ENCODE measurements at places on chromosomes 1 and 21.

DNA sequence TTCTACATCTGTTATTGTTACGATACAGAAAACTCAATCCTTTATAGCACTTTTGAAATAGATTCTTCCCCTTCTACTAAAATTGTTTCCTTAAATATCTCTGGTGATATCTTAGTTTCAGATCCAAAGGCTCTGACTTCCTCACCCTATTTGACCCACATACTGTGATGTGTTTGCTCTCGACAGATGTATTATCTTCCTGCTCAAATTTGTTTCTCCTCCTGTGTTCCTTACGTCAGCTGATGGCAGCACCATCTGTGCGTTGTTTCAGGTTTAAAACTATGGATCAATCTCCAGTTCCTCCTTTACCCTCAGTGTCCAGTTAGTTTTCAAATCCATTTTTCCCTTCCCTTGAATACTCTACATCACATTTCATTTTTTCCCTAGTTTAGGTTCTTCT lies 274.4 kb downstream of the RYR2 start:
- no peak for DNase-seq

DNA sequence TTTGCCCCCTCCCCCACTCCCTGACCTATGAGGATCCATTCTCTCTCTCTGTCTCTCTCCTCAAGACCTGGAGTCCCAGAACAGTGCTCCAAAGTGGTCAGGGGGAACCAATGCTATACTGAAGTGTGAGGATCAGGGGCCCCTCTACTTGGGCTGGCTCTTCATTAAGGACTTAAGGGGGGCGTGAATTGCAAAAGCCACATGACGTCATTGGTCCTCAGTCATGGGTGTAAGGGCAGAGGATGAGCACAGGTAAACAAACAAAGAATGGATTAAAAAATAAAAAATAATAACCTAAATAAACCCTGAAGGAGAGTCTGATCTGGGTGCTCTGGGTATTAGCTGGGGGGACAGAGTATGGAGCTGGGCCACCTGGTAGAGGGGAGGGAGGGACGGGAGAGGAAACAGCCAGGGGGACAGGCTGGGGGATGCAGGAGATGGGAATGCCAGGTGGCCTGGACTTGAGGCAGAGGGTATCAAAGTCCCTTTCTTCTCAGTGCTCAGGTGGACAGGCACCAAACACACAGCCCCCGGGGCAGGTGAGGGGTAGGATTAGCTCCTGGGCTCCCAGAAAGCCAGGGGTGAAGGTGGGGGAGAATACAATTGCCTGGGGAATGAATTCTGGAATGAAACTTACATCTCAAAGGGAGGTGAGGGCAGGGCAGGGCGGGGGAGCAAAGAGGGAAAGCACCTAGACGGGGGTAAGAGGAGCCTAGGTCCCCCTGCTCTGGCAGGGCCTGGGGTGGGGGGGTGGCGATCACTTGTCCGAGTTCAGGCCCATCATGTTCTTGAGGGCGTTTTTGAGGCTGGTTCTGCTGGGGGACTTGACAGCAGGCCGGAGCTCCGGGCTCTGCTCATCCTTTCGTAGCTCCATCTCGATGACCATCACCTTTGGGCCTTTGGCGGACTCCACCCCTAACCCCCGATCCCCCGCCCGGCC lies 4.6 kb downstream of the MPZ start:
- no peak for DNase-seq

DNA sequence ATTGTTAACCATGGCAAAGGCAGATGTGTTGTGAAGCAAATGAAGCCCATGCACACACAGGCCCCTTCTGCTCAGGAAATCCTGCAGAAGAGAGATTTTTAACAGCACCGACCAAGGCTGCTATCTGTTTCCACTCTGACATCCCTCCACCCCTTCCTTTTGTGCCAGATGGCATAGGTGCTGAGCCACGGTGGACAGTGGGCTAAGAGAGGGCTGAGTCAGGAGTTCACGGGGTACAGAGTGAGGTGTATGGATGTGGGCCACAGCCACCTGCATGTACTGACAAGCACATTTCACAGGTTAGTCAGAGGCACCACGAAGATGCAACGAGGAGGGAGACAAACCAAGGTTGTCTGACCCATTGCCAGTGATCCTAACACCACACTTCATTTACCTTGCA lies 9.5 kb downstream of the RSPH1 start:
- no peak for DNase-seq

DNA sequence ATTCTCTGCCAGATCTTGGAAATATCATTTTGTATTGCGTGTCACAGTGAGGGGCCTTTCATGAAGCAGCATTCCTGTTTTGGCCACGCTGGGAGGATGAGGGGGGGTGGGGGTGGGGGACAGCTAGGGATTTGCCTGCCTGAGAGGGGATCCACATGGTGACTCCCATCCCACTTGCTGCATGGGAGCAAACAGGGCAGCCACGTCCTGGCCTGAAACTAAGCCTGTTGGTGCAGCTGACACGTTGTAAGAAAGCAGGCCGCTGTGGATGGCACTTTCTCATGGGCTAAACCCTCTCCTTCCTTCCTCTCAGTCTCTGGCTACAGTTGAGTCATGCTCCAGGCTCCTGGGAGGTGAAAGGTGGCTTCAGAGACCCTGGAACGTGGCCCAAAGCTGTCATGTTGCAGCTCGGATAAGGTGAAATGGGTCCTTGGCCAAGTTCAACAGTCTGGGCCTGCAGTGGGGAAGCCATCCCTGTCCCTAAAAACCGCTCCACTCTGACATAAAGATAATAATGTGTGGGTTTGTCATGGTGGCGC lies 346.7 kb upstream of the VAMP3 start:
- no peak for DNase-seq

DNA sequence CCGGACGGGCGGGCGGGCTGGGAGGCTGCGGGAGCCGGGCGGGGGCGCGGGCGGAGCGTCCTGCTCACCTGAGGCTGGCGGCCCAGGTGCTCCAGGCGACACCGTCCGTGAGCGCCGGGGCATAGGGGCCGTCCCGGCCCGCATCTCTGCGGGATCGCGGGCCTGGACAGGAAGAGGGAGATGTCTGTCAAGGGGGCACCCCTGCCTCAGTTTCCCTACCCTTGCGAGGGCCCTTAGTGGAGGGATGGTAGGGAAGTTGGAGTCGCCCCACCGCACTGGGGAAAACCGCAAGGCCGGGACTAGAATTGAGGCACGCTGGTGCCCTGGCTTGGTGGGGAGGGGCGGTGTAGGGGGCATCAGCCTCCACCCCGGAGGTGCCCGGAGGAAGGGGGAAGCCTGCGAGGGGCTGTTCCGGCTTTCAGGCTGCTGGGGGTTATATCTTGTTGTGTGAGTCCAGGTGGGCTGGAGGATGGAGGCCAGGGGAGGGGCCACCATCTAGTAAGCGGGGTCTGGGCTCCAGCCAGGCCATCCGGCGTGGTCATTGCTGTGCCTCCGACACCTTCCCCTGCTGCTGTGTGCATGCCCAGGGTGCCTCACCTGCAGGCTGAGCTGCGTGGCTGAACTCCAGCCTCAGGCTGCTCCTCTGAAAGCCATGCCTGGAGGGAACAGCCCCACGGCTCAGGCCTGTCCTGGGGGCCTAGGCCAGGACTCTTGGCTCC lies 580 bp downstream of the VWA1 start:
- DNase-seq: no peak

DNA sequence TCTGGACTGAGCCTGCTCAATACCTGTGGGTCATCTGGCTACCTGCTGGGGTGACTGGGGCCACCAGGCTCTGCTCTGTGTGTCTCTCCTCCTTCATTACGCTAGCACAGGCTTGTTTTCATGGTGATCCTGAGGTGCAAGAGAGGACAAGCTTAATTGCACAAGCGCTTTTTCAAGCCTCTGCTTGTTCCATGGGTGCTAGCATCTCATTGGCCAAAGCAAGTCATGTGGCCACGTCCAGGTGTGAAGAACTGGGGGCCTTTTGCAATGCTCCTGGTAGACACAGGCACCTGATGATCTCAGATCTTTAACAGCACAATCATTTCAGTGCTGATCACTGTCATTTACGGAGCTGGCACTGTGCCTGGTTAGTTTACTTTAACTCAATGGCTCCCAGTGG lies 114.6 kb downstream of the KAZN start:
- no peak for DNase-seq

DNA sequence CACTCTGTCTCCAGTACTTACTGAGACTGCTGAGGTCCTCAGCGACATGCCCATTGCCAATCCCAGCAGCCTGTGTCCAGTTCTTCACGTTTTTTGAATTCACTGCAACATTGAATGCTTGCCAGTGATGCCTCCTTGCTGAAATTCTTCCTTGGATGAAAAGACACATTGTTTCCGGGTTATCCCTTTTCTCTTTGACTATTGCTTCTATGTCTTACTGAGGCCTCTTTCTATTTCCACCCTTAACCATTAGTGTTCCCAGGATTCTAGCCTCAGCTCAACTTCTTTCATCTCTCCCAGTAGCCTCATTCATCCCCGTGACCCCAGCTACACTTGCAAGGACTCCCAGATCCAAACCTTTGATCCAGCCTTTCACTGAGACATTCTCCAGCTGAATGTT lies 46.5 kb upstream of the KIF26B start:
- DNase-seq: no peak

DNA sequence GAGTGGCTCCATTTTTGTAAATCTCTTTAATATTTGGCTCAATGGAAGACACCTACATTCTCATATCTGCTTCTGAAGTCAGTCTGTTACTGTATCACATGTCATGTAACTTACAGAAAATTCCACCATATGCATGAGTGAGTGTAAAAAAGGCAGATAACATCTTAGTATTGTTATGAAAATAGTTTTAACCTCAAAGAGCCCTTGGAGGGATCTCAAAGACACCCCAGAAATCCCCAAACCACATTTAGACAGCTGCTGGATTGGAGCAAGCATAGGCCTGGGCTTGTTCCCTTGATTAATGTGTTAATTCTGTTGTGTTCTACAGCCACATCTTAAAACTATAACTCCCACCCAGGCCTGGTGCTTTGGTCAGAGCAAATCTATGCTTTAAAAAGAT lies 16.9 kb downstream of the MACO1 start:
- no peak for DNase-seq

- peak; percentile 78 for DNase-seq
Observed at GRCh38 chr1:154478639-154479038, 23.4 kb upstream of the TDRD10 start.

- no peak for DNase-seq
Observed at GRCh38 chr1:106584107-106584506, 472.4 kb upstream of the PRMT6 start.

- DNase-seq: no peak
Observed at GRCh38 chr1:240827786-240828185, 215.8 kb upstream of the GREM2 start.

Measured in KBM-7 (cell line).